Pulmonary artery endothelial cell (primary cell): ENCODE measurements at places on chromosomes 11 and 22. TPM values are rescaled to one million over a fixed set of nuclear protein-coding genes. Genes with fewer than 3 reads are reported as not detected.

The HSPA8 gene
- total RNA-seq, result 3,093 and 7,019 TPM in 2 replicates

The VPREB1 gene
- total RNA-seq, result not detected in 2 replicates

The PARVG gene
- total RNA-seq, result not detected in 2 replicates

- no peak for DNase-seq
Measured at GRCh38 chr11:69018924-69019323, 5.9 kb upstream of the MRGPRF start.

GRCh38 chr22:42837556-42837955 lies 19.5 kb downstream of the ARFGAP3 start:
- no peak for DNase-seq

- peak; percentile 11 for DNase-seq
Measured at GRCh38 chr11:71563406-71563805, 2.0 kb upstream of the KRTAP5-10 start.

DNA sequence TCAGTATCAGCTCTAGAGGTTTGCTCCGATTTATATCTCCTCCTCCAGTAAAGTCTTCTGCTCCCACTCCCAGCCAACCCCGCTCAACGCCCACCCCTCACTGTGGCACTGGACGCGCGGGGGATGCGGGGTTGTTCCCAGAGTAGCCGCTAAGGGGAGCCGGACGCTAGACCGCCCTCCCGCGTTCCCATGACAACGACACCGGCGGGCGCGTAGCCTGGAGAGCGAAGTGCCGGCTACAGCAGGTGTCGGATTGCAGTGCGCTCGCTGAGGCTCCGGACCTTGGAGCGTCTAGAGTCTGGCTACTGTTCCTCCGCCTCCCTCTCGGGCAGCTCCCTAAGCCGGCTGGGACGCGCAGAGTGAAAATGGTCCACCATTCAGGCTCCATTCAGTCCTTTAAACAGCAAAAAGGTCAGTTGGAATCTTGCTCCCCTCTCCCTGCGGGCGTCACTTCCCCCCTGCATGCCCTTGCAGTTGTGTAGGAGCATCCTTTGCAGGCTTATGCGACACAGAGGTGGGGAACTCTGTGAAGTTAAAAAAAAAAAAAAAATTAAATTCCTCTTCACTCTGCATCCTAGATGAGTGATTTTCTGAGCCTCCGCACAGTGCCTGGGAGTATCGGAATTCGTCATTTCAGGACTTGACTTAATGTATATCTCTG lies at the start of gene ANO3:
TSS of gene ANO3 (plus strand) at position 220 of the 661 bp plus-strand sequence. CDS start at position 366, 146 bp downstream.
- no peak for DNase-seq

DNA sequence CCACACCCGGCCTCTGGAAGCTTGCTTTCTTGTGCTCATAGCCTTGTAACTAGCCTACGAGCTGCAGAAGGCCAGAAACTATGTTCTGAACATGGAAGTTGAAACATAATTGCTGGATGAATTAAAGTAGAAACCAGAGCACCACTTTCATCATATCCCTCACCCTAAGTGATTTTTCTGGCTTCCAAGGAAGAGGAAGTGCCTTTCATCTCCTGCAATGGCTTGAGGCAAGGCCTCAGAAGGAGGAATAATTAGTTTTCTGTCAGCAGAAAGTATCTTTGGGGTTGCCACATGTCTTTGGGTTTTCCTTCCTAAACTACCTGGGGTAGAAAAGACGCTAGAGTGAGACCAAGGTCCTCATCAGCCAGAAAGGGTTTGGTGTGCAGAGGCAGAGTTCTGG lies 14.5 kb downstream of the RPL27A start:
- no peak for DNase-seq

- no peak for DNase-seq
Measured at GRCh38 chr11:8318536-8318935, 54.9 kb upstream of the LMO1 start.

DNA sequence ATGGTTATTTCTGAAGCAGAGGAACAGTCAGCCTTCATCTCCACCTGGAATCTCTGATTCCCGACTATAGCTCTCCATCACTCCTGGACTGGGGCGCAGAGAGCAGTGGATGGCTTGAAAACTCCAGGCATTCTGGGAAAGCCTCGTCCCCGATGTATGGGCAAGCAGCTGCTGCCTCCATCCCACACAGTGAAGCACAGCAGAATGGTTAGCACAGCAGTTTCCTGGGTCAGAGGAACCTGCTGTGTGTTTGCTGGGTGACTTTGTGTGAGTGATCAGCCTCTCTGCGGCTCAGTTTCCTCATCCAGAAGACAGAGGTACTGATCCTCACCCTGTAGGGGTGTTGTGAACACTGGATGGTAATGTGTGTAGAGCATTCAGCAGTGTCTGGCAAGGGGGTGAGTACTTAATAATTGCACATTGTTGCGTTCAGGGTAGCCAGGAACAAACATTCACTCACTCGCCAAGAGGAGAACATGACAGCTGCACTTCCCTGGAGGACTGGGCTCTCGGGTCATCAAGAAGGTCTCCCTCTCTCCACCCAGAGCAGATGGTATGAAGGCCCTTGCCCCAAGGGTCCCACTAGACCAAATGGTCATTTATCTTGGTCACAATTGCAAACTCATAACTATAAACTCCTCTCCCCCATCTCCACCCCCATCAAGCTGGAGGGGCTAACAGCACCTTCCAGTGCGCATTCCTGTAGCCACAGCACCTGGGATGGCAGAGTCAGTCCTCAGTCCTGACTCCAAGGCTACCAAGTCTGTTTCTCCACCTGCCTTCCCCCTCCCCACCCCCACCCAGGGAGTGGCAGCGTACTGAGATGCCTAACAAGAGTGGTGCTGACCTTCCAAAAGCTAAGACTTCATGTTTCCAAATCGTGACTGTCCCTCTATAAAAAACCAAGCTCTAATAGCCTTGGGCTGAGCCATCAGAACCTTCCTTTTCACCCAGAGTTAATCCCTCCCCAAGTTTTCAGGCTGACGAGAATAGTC lies 1.5 kb upstream of the CHST1 start:
- no peak for DNase-seq

GRCh38 chr22:35032571-35032970 lies 33.4 kb upstream of the ISX start:
- DNase-seq, result no peak

GRCh38 chr11:8910649-8911026 lies 351 bp upstream of the AKIP1 start:
- no peak for DNase-seq
